ENCODE measurements at places on chromosomes 11 and 22.

DNA sequence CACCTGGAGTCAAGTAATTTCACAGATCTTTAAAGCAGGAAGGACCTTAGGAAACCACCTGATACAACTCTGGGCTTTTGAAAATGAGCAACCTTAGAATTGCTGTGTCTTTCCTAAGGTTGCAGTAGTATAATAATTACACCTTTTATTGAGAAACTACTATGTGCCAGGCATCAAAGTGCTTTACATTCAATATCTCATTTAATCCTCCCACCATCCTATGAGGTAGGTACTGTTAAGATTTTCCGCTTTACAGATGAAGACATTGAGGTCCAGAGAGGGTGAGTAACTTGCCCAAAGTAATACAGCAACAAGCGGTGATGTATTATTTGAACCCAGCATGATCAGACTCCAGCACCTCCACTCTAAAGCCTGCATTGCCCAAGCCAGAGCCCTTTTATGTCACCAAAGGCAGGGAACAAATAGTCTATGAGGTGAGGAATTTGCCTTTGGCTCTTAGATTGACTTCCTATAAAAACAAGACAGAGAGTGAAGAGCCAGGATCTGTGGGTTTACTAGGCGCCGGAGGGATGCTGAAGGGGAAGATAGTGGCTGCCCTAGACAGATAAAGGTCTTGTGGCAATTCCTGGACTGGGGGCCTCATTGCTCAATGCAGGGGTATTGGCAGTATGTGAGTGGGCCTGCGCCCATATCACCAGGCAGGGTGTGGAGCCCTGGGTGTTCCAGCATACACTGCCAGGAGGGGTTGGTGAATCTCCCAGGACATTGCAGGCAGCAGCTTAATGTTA lies 157.1 kb downstream of the FBXO7 start:
- no peak for DNase-seq

DNA sequence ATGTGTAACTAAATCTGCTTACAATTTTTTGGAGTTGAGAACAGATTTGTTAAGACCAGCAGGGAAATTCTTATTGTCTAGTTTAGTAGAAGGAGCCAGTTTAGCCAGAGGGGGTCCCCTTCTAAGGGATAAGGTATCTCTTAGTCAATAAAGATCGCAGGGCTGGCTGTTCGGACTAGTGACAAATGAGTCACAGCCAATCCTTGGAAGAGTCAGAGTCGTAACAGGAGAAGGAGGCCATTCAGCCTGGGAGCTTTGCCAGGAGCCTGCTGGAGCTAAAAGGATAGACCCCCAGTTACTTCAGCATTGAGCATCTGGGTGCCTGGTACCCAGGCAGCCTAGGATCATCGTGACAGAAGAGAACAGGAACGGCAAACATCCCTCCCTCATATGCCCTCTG lies 191.6 kb upstream of the ARHGAP20 start:
- no peak for DNase-seq

- DNase-seq, result peak; percentile 33
Measured at GRCh38 chr11:7600205-7600775, 73.0 kb downstream of the CYB5R2 start.

DNA sequence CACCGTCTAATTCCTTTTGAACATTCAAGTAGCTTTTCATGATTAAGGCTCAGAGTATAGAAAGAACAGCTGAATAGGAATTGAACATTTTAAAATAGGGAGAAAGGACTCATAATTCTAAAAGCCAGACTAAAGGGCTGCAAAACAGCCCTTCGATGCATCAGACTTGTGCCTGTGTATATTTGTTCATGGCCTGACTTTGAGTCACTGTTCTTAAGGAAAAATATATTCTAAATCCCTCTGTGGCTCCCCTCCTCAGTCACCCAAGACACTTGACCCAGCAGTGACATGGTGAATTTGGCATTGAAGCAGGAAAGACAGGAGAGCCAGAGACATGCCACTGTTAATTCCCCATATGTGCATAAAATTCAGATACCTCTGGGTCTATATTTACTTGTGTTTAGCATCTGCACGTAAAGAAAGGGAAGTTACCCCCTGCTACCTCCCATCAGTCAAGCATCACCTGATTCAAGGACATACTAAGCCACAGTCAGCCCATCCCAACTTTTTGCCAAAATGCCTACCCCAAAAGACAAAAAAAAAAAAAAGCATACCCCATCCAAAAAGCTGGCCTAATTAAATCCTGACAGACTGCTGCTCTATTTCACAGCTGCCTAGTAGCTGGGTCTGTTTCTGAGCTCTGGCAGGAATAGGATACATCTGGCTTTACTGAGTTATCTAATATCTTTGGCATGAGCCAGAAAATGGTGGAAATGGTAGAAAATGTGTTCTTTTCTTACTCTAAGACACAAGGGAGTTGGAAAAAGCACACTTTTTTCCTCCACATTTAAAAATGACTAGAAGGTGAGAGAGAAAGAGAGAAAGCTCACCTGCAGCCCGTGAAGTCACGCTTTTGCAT lies 93.5 kb downstream of the COMMD9 start:
- DNase-seq, result no peak

- no peak for DNase-seq
Measured at GRCh38 chr11:63917692-63918506, 935 bp upstream of the RCOR2 start.

DNA sequence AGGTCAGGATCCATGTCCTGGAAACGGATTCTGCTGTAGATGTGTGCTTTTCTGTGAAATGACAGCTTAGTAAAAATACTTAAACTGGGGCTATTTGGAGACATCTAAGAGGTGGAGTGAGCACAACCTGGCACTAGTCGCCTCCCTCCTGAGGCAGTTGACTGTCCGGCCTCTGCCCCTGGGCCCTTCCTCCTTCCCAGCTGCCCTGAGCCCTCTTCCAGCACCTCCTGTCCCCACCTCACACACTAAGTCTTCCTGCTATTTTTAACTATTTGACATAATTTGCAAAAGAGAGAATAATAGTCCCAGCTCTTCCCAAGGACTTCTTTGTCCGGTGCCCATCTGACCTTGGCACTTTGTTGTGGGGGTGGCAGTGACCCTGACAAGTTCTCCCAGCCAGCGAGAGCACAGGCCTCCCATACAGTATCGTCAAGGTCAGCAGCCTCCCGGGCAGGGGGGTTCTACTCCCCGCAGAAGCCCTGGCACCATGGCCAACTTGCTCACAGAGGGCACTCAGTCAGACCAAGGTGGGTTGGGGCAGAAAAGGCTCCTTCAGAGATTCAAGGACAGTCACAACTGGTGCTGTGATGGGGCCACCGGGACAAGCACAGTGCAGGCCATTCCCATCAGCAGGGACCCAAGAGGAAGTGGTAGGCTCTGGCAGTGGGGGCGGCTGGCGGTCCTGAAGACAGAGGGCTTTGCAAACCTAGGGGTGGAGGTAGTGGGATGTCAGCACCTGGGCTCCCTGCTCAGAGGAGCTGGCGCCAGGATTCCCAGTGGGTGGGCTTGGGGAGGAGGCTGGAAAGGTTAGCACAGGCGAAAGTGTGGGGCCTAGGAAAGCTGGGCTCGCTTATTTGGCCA lies 5.5 kb upstream of the NEAT1 start:
- DNase-seq, result no peak

DNA sequence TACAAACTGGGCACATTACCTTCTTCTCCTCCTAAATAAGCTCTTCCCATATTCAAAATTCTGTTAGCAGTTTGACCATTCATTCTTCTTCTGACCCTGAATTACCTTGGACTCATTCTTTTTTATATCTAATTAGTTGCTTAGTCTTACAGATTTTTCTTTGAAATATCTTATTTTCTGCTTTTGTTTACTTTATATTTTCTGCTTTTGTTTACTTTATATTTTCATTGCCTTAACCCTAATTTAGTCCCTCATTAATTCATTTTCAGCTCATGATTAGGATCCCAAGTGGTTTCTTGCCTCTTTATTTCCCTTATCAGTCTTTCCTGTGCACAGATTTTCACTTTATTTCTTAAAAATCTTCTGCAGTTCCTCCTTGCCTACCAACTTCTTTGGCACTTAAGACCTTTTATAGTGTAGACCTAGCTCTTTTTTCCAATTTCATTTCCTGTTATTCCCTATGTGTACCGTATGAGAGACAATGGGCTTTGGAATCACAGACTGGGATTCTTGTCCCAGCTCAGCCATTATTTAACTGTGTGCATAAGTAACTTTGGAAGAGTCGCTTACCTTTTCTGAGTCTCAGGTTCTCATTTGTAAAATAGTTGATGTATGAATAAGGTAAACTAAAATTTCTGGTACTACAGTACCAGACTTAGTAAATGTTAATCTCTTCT lies 39.2 kb downstream of the SIK2 start:
- DNase-seq, result no peak

DNA sequence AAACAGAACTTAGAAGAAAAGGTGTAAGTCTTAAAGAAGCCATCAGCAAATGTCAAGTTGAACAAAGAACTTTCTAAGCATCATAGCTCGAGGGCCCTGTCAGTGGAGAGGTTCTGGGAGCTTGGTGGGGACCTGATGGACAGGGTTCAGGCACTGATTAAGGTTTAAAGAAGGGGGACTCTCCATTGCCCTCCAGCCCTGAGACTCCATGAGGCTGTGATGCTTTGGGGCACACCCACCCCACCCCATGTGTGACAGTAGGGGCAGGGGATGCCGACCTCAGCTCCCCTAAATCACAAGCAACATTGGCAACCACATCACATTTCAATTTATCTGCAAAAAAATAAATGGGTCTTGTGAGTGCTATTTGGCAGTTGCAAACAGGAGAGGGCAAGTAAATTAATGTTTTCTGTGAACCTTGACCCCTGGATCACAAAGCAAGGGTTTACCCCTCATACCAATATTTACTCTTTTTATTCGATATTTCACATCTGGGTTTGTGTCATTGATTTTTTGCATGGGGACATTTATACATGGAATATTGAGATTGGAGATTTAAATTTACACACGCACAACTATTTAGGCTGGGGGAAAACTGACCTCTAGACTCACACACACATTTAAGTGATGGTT lies 37.1 kb upstream of the ANO1 start:
- DNase-seq, result no peak

GRCh38 chr11:17653611-17654010 lies 65.8 kb upstream of the MYOD1 start:
- DNase-seq, result no peak

DNA sequence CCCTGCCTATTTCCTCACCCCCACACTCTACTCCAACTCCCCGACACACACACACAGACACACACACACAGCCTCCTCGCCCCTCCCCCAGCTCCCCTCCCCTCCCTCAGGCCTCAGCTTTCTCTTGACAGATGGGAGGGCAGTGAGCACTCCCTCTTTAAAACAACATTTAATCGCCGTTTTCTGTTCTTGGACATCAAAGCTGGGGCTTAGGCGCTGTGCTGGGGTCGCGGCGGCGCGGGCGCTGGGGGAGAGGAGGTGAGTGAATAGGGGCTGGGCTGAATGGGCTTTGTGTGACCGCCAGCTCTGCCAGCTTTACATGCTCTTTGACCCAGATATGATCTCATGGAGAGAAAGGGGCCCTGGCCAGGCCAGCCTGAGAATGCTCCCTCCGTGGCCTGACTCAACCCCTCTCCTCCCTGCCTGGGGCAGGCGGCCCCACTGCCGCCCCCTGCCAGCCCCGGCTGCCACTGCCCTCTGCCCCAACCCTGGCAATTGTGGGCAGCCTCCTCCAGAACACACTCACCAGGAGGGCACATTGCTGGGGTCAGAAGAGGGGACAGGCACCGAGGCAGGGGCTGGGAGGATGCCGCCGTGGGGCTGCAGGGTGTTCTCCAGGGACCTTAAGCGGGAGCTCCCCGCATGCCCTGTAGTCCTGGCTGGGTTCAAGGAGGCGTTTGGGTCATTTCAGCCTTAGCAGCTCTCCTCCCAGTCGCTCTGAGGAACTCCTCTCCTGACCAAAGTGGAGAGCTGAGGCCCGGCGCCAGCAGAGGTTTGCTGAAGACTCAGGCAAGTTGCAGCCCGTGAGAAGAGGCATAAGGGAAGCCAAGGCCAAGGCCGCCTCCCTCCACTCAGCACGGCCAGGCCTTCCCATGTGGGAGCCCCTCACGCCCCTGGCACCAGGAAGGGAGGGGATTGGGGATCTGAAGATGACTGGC lies 38.3 kb upstream of the NNMT start:
- DNase-seq, result peak; percentile 44

DNA sequence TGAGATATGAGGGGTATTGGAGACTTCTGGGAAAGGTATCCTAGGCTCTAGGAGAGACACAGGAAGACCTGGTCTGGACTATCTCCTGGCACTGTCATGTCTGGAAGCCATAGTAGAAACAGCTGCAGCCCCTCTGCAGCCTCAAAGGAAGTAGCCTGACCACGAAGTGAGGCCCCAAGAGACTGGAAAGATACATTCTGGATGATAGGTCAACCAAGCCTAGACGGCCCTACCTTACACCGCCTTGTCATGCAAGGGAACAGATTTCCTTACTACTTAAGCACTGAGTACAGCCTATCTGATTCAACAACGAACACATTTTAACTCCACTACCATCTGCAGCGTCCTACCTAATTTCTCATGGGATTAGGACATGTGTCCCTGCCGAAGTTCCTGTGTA lies 31.1 kb downstream of the UQCR10 start:
- no peak for DNase-seq

GRCh38 chr11:36146437-36146836 lies 142.8 kb downstream of the COMMD9 start:
- no peak for DNase-seq

- no peak for DNase-seq
Measured at GRCh38 chr11:82787981-82788380, 54.3 kb upstream of the FAM181B start.

DNA sequence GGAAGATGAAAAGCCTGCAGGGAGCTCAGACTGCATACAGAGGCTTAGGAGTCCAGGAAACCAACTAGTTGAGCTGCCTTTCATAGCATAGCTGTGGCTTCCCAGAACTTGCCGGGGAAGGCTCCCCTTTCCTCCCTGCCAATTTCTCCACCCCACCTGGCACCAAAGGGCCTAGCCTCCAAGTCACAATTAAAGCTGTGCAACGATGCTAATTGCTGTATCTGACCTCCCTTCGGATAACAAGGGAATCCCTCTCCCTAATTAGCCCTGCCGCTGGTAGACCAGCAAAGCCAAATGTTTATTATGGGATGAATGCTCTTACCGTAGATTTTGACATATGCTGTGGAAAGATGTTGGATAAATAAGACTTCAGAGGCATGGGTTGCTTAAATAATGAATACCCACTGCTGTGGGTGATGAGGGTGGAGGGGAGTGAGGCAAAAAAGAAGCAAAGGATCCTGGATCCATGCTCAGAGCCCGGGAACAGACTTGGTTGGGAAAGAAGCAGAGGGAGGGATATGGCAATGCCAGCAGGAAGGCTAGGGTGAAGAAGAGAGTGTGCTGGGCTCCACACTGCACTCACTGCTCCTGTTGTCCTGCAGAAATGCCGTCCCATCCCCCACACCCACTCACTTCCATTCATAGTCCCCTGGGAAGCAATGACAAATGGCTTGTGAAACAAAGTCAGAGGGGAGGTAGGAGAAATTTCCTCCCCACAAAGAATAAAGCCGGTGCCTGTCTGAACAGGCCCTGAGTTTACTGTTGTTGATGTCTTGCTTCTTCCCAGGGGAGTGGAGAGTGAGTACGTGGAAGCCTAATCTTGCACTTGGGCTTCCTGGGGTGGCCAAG lies 608.1 kb upstream of the CADM1 start:
- DNase-seq, result no peak

All from urothelium cell line (cell line).